ENCODE measurements at places on chromosomes 7 and 10.

DNA sequence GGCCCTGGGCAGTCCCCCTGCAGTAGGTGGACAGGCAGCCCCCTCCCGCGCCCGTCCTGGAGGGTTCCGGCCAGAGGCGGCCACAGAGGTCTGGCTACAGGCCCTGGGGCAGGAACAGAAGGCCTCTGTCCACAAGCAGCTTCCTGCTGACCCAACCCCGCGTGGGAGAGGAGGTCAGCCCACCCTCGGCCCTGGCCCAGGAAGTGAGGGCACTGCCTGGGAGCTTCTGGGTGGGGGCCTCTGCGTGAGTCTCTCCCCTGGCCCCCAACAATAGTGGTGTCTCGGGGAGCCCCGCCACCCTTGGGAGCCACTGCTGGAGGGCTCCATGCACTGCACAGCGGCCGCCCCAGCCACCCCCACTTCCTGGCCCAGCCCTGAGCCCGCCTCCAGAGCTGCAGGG, 4.7 kb downstream of the MICALL2 start:
- DNase-seq: no peak

GRCh38 chr7:130912082-130912861, 178.3 kb upstream of the KLF14 start:
- no peak for DNase-seq

DNA sequence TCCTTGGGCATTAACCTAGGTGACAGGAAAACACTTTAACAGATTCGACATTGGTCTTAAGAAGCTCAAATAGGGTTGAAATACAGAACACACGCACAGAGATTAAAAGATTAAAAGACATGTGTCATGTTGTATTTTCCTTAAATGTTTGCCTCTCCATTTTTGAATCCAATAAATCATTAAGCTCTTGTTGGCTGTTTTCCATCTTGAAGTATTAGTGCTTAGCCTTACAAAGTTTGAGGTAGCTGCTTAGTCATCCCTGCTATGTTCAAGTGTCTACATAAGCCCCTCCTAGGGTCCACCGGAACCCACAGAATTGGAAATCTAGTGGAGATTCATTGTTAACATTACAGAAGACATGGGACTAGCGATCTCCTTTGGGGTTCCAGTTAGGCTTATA, 12.7 kb upstream of the GJD4 start:
- no peak for DNase-seq

- DNase-seq: peak; percentile 94
Observed at GRCh38 chr10:68955832-68956532, at the start of gene DDX21. Gene DDX21 (plus strand): TSS chr10:68956170. CDS start chr10:68956226, 56 bp downstream.

- no peak for DNase-seq
Observed at GRCh38 chr10:75592791-75593643, 161.6 kb downstream of the LRMDA start.

DNA sequence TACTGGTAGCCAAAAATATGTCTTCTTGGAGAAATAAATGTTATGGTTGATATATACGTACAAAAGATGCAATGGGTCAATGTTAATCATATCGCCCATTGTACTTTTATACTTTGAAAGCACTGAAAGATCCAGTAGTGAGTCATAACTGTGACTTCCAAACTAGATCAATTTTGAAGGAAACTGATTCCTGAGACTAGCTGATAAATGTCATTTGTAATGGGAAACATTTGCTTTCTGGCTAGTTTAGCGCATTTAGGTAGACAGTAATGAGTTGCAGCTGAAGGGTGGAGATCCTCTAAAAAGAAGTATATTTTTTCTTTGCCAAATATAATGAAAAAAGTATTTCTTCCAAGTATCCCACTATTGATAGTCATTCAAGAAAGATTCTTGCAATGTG, 53.5 kb upstream of the ARHGAP21 start:
- no peak for DNase-seq

DNA sequence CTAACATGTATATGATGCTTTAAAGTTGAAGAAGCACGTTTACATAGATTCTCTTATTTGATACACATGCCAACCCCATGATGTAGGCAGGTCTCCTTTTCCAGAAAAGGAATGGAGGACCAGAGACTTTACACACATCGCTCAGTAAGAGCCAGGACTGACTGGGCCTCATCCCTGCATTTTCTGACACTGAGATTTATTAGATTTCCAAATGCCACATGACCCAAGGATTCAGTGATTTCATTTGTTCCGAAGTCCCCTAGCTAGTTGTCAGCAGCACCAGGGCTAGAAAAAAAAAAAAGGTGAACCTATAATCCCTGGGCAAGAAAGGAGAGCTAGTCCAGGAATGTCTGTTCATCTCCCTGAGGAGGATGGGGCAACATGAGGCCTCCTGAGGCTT, 143.3 kb upstream of the AGK start:
- no peak for DNase-seq

DNA sequence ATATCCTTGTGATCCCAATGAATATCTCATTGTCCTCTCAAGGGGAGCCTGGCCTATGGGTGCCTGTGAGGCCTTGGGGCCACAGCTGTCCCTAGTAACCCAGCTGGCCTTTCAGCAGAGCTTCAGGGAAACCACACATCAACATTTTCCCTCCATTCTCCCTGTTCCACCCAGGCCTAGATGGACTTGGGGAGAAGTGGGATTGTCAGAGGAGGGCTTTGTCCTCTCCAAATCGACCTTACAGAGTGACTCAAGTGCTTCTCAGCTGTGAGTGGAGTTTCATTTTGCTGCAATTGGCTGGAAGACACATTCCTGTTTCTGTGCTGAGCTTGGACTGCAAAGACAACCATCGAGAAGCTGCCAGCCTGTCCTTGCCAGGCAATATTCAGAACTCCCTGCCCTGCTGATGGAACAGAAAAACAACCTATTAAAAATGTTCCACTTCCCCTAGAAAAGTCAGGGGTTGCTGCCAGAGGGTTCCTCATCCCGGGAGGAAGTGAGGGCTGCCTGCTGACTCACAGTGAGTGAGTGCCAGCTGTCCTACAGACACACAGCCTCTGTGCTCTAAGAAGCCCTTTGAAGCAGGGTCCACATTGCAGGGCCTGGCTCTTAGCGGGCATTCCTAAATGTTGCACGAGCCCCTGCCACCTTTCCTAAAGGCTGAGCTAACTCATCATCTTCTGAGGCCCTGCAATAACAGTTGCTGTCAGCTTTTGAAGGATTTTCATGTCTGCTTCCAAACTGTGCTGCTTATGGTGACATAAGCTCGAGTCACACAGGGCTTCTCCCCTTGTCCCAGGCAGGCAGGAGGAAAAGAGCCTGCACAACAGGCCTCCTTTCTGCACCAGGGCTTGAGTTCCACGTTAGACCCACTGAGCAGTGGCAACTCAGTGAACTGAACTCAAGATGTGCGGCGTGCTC, 20.5 kb downstream of the STRA8 start:
- peak; percentile 89 for DNase-seq

GRCh38 chr7:54932818-54933543, 85.8 kb upstream of the EGFR start:
- no peak for DNase-seq

DNA sequence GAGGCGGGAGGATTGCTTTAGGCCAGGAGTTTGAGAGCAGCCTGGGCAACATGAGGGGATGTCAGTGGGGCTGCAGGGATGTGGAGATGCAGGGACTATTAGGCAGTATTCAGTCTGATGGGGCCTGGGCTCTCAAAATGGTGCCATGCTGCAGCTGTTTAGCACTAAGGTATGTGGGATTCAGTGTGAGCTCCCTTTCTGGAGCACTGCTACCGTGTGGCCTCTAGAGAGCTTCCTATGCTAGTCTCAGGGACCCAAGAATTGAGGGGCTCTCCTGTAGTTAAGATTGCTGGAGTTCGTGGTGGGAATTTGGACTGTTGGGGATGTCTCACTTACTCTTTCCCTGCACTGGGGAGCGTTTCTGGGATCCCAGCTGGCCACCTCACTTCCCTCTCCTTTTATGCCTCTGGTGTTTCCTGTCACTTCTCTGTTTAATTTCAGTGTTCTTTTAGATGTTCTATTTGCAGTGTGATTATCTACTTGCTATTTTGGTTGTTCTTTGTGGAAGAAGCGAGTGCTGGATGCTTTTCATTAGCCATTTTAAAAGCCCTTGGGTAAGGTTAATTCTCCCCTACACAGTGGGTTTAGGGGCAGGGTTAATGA, 23.4 kb downstream of the LSMEM1 start:
- no peak for DNase-seq

DNA sequence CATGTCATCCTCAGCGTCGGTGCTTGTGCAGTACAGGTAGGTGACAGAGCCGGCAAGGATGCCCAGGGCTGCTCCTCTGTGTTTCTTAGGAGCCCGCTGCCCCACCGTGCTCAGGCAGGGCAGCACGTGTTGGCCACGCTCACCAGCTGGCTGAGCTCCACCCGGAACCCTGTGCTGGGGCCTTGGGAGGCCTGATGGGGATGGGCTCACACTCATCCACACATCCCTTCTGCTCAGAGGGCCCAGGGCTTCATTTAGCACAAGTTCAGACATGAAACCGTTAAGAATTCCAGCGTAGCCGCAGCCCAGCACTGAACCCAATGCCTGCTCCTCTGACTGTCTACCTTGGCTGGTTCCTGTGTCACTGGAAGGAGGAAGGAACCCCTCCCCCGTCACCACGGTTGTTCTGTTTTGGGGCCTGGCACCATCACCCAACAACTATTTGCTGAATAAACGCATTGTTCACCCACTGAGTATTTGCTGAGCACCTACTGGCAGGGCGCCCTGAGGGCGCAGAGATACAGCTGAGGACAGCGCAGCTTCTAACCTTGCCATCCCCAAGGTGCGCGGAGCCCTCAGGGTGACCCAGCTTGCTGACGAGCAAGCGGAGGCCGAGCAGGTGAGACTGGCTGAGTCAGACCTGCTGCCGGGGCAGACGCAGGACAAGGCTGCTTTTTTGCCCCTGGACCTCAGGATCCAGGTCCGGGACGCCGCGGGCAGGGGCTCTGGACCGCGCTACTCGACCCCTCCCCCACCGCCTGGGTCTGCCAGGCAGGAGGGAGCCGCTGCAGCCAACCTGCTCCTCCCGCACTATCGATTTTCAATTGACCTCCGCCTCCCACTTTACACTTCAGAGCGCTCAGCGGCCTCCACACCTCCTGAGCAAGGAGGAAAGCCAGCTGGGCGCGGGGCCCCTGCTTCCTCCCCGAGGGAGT, 50.6 kb upstream of the RET start:
- DNase-seq: no peak

- peak; percentile 66 for DNase-seq
Observed at GRCh38 chr7:105224884-105225651, 163.7 kb downstream of the SRPK2 start.

DNA sequence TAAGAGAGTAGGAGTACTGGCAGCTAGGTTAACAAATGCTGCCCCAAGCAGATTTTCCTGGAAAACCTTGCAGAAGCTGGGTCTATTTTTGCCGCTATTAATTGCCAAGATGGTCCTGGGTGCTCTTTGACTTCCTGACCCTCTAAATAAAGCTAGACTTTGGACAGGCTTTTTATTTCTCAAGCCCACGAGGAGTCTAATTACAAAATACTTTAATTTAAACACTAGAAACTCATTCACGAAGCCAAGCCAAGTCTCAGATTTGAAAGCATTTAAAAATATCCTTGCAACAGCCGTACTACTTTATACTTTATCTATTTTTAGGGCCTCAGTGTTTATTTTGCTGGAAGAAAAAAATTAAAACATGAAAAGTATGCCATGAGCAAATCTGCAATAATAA, 45.1 kb downstream of the TMEM26 start:
- no peak for DNase-seq

DNA sequence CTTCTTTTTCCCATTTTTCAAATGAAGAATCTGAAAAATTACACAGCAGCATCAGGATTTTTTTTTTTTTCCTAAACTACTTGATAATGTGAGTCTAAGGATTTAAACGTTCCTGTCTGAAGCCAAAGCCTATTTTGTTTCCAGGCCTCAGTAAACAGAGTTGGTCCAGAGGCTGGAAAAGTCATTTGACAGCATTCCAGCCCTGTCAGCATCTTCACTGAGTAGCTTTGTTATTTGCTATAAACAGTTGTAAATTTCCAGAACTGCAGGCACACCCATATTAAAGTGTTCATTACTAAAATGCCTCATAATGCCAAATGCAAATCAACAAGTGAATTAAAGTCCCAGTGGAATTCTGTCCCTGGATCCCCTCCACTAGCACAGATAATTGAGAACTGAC, 35.5 kb upstream of the KMT2E start:
- DNase-seq: no peak

GRCh38 chr10:114879093-114879492, 57.5 kb downstream of the FHIP2A start:
- no peak for DNase-seq

GRCh38 chr10:28719789-28720436, 42.6 kb downstream of the BAMBI start:
- no peak for DNase-seq

DNA sequence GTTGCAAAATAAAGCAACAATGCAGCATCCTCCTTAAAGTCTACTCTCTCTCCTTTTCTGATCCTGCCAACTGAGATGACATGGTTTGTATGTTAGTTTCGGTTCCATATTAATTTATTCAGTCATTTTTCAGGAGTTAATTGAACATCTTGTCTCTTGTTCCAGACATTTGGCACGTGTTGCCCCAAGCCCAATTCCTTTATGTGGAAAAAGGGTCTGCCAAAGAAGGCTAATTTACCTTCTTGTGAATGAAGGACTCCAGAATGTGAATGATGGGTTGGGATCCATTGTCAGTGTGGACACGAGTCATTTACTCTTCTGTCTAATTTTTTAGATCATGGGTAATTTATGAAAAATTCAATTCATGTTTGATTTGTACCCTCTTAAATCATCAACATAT, 350.9 kb upstream of the LRGUK start:
- DNase-seq: no peak
